ENCODE measurements at places on chromosomes 5 and 9. TPM values are rescaled to one million over a fixed set of nuclear protein-coding genes. Genes with fewer than 3 reads are reported as not detected.

DNA sequence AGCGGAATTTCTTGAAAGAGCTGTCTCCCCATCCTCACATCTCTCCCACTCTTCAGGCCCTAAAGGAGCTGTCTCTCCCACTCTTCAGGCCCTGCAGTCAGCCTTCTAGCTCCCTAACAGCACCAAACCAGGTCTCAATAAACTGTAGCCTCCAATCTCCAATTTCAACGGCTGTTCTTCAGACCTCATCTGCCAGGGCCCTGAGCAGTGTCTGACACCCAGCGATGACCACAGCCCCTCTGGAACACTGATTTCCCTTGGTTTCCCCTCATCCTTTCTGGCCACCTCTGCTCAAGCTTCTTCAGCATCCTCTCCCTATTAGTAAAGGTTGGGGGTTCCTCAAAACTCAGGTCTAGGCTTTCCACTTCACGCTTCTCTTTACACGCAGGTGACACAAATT lies 1.6 kb upstream of the P4HA2 start:
- DNase-seq: no peak

SH2D3C gene
- 15.7 TPM for total RNA-seq

GABRA6 gene
- not detected for total RNA-seq

- DNase-seq: no peak
Observed at GRCh38 chr9:77916410-77916819, 115.2 kb downstream of the GNAQ start.

- DNase-seq: no peak
Observed at GRCh38 chr5:128258372-128258771, 174.8 kb downstream of the SLC12A2 start.

Measured in ureter (tissue), 1 donor.